ENCODE measurements at places on chromosomes 6 and 20.

DNA sequence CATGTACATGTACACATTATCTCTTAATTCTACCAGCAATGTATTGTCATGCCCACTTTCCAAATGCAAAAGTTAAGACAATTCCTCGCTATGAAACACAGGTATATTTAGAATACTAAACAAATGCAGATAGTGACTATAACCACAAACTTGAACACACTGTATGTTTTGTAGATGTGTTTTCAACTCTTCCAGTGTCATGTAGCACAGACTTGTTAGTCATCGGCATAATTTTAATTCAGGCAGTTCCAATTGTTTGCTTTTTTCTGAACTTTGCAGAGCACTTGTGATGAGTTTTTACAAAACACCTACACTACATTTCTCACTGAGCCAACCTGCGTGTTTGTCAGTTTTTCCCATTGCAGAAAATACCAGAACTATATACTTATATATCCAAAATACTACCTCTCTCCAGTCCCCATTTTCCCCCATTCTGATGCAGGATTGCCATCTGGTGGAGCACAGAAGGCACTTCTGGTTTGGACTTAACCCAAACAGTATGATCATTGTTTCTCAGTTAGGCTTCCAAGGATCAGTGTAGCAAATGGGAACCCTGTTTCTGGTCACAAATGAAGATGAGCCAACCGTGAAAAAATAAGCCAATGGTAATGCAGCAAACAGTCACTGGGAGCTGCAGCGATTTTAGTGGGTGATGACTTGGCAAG is 143.4 kb downstream of the ADGRB3 start:
- peak; percentile 67 for DNase-seq

GRCh38 chr6:53041356-53041755 is 23.8 kb upstream of the FBXO9 start:
- DNase-seq, result no peak

DNA sequence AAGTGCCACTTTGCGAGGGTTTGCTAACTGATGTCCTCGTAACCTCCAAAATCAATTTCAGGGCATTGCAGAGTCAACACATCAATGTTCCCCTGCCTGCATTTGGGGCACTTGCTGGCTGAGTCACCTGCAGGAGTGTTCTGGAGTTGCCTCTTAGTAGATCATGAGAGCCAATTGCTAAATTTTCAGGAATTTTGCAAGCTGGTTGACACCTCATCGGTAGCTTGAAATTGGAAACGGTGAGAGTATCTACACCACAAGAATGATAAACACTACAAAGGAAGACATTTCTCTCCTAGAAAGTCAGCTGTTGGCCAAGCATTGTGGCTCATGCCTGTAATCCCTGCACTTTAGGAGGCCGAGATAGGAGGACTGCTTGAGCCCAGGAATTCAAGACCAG is 10.8 kb upstream of the BFSP1 start:
- no peak for DNase-seq

DNA sequence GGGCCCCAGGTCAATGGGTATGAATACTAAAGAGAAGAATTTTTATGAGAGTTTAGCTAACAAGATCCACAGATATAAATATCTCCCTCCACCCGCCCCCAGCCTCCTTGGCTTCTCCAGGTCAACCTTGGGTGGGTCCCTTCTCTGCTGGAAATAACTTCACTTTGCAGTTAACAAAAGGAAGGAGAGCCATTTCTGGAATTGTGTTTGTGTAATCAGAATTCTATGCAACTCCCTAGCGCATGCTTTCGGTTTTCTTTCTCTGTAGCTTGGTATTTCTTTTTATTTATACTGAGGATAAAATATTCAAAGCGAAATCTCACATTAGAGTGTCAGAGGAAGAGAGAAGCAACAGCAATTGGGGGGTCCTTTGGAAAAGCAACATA is 27.1 kb downstream of the RIPOR2 start:
- no peak for DNase-seq

GRCh38 chr6:158417760-158418098 is 105.5 kb downstream of the TULP4 start:
- no peak for DNase-seq

GRCh38 chr6:11043961-11044711 is at the start of gene ELOVL2:
TSS of gene ELOVL2 (minus strand) at chr6:11044305. CDS start at chr6:11044230, 75 bp downstream.
- no peak for DNase-seq

DNA sequence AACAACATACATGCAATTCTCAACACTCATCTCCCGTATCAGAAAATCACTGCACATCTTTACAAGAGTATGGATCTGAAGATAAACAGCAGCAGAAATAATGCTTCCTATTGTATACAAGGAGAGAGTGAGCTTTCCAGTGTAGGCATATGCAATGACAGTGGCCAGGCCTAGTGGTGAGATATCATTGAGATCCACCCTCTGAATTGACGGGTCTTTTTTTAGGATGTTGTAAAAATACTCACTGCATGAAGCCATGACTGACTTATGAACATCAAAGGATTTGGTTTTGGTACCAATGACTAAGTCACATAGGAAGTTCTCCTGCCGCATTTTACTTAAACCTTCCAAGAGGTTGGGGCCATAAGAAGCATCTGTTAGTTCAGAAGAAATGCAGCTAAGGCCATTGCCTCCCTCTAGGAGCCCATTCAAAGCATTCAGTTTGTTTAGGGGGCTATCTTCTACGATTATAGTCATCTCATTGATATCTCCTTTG is 10.8 kb downstream of the KLHL31 start:
- no peak for DNase-seq

GRCh38 chr6:56746767-56747504 is 104.2 kb upstream of the DST start:
- DNase-seq, result no peak

DNA sequence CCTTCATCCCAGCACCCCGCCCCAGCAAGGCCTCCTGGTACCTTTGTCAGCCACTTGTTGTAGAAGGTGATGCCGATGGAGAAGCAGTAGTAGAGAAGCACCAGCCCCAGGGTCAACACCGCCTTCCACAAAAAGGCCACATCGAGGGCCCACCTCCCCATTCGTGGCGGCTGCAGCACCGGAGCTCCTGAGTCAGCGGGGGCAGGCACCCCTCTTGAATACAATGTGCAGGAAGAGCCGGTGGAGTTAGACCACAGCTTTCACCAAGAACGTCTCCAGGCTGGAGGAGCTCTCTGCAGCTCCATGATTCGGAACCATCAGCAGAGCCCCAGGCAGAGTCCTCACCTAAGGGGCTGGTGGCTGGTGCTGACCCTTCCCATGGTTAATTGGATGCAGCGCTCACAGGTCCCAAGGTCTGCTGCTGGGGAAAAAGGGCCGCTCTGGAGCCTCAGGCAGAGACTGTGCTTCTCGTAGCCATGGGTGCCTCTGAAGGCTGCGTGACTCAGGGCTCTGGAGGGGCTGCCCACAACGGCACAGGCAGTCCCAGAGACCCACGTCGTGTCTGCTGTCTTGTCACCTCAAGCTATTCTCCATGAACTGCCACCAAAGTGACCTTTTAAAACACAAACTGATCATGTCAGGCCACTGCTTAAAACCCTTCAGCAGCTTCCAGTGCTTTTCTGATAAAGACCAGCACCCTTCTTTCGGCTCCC is 47.9 kb downstream of the ELMO2 start:
- DNase-seq, result no peak

DNA sequence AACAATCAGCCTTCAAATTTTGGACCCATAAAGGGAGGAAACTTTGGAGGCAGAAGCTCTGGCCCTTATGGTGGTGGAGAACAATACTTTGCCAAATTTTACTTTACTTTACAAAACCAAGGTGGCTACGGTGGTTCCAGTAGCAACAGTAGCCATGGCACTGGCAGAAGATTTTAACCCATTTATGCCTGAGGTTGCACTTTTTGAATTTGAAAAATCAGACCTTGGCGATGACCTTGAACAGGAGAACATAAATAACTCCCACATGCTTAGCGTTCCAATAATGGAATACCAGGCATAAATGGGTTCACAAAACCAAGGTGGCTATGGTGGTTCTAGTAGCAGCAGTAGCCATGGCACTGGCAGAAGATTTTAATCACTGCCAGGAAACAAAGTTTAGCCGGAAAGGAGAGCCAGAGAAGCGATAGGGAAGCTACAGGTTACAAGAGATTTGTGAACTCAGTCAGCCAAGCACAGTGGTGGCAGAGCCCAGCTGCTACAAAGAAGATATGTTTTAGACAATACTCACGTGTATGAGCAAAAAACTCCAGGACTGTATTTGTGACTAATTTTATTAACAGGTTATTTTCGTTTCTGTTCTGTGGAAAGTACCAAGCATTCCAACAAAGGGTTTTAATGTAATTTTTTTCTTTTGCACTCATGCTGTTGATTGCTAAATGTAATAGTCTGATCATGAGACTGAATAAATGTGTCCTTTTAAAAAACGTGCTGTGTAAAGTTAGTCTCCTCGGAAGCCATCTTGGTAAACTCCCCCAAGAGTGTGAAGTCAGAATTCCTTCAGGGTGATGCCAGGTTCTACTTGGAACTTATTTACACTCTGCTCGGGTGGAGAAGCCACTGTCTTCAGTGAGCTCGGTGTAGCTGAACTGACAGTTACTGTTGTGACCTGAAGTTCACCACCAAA is 6.7 kb downstream of the SFT2D1 start:
- no peak for DNase-seq

GRCh38 chr6:85006362-85006761 is 242.0 kb upstream of the TBX18 start:
- no peak for DNase-seq

- DNase-seq, result no peak
Observed at GRCh38 chr6:73299151-73299971, 36.4 kb upstream of the KHDC1 start.

DNA sequence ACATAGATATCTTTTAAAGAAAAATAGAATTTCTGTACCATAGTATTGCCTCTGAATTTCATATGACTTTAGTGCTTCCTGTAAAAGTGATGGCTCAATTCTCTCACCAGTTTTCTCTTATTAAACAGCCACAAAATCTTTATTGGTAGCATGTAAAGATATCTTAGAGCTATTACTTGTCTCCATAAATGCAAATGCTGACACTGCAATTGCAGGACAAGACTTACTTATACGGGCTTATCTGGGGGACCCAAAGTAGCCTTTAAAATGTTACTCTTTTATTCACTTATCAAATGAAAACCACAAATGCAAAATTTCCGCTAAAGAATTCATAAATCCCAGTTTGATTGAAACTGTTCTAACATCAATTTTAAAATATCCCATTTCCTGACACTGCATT is 287.1 kb upstream of the SPTLC3 start:
- no peak for DNase-seq

GRCh38 chr6:3432416-3432815 is 24.4 kb downstream of the SLC22A23 start:
- no peak for DNase-seq

- DNase-seq, result no peak
Observed at GRCh38 chr6:155256122-155256795, 7.6 kb upstream of the CLDN20 start.

DNA sequence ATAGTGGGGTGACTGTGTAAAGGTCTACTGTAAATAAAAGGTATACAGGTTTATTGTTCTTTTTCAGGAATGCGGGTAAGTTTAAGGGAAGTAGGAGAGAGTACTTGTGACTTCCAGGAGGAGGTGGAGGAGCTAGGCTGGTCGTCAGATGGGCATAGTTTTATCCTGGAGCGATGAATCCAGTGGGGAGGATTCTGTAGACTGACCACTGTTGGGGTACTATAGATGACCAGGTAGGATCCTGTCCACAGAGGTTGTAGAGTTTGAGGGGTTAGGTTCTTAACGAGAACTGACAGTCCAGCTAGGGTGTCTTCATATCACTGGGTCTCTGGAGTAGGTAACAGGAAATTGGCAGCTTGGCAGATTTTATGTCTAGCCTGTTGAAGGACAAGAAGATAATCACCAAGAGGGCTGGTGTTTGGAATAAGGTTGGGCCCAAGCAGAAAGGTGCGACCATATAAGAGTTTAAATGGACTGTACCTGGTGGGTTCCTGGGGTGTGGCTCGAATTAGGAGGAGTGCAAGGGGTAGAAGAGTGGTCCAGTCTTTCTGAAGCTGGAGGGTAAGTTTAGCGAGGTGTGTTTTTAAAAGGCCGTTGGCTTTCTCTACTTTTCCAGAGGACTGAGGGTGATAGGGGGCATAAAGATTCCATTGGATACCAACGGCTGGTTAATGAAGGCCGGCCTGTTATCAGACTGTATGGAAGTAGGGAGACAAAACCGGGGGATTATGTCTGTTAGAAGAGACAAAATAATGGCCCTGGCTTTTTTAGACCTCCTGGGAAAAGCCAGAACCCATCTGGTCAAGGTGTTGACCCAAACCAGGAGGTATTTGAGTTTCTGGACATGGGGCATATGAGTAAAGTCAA is 751.3 kb upstream of the ADGRB3 start:
- no peak for DNase-seq

- no peak for DNase-seq
Observed at GRCh38 chr6:48765352-48765961, 654.5 kb upstream of the PTCHD4 start.

DNA sequence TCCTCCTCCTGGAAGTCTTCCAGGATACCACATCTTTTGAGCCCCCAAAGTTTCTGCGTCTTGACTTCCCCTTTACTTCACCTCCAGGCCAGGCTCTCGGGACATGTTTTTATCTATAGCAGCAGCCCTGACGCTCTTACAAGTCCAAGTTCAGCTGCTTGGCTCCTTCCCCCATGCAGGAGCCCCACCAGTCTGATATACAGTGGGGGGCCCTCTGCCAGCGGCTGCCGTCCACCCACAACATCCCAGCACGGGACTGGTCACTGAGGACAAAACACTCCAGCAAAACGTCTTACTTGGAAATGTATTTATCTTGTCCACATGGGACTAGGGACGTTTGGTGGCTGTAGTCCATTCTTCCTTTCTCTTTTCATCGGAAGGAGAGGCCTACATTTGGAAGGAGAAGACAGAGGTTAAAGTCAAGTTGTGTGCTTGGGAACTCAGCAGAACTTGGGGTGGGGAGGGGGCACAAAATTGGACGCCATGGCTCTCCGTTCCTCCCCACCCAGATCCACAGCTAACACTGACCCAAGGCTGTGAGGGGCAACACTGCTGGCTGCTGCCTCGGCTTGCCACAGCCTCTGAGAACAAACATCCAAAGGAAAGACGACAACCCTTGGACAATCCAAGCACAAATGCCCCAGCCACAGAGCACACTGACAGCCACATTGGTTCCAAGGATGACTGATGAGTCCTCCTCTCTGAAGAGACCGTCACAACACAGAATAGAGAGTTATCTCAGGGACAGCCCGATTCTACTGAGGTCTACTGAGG is 79.2 kb downstream of the PRND start:
- DNase-seq, result no peak

GRCh38 chr6:4910037-4910760 is 93.6 kb downstream of the RPP40 start:
- DNase-seq, result peak; percentile 93

DNA sequence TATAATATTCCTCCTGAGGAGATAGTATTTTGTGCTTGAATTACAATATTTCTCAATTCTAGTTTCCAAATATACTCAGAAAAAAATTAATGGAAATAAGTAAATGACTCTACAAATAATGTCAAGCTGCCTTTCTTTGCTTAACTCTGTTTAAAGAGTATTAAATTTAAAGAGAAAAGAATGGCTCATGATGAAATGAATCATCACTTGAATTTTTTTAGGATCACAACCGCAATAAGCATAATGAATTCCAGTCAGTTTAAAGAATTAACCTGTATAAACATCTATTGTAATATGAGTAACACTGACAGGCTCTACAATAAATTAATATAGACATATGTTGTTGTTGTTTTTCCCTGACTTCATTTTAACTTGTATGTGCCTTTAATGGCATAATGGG is 266.2 kb upstream of the ADGRB3 start:
- DNase-seq, result no peak

Data from NCI-H2029 treated with DMSO at 0.1 percent for 48 hours (cell line).